Glutamatergic neuron (in vitro differentiated cells): ENCODE measurements at places on chromosomes 2 and 18.

DNA sequence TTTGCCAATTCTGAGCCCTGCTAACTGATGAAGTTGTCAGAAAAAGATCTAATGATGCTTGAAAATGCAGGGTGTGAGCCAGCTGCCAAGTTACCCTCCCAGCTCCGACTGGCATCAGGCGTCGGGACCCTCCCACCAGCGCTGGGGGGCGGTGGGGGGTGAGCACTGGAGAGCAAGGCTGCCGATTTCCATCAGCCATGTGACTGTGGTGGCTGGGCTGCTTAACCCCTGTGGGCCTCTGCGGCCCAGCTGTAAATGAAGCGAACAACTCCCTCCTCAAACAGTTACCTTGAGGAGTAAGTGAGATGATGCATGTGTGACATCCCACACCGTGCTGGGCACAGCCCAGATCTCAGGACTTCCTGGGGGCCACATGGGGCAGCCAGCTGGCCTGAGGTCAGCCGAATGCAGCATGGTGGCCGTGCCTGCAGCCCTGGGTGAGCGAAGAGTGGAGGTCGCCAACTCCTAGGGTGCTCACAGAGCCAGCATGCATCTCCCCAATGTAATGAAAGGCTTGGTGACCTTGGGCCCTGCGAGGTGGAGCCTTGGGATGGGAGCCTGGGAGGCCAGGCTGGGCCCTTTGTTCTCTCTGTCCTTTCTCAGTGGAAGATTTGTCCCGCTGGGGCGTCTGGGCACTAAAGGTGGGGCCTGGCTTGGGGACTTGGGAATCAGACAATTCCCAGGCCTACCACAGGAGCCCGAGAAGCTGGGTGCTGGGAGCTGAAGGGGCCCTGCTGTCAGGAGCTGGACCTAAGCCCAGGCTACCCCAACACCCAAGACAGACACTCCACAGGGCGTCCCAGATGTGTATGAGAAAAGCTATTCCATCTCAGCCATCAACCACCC, 25.1 kb downstream of the CIB4 start:
- no peaks in the 10 kb centered on the region for H3K36me3 ChIP-seq
- H3K4me1 ChIP-seq = peaks cover 50% of the 10 kb centered on the region
- H3K27me3 ChIP-seq = peaks cover 2% of the 10 kb centered on the region
- H3K27ac ChIP-seq = peak overlapping the region; percentile 5
- no peak overlapping the region for H3K4me3 ChIP-seq
- DNase-seq = no peak

DNA sequence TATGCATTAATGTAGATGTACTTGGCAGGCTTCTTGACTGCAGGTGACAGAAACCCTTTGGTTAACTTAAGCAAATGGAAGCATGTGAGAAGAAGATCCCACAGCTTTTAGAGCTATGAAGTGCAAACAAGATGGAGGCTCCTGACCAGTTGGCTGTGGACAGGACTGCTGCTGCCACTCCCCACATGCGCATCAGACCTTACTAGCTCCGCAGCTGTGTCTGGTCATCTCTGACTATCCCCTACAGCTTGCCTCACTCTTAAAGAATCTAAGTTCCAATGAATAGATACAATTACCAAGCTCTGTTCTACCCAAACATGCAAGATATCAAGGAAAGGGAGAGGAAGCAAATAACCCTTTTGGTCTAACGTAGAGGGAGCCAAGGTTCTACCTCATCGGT, 587.6 kb downstream of the DSC3 start:
- no peaks in the 10 kb centered on the region for H3K36me3 ChIP-seq
- no peak overlapping the region for H3K4me3 ChIP-seq
- no peak overlapping the region for H3K27ac ChIP-seq
- H3K27me3 ChIP-seq = no peaks in the 10 kb centered on the region
- no peak for DNase-seq
- no peaks in the 10 kb centered on the region for H3K4me1 ChIP-seq

- H3K4me1 ChIP-seq = no peaks in the 10 kb centered on the region
- H3K36me3 ChIP-seq = no peaks in the 10 kb centered on the region
- H3K27ac ChIP-seq = no peak overlapping the region
- H3K27me3 ChIP-seq = no peaks in the 10 kb centered on the region
- no peak for DNase-seq
Observed at GRCh38 chr2:40150266-40150665, 301.6 kb downstream of the SLC8A1 start.

GRCh38 chr2:181798022-181798421, 93.5 kb upstream of the ITPRID2 start:
- no peak overlapping the region for H3K4me3 ChIP-seq
- H3K4me1 ChIP-seq = no peaks in the 10 kb centered on the region
- no peak overlapping the region for H3K27ac ChIP-seq
- H3K36me3 ChIP-seq = no peaks in the 10 kb centered on the region
- no peaks in the 10 kb centered on the region for H3K27me3 ChIP-seq
- DNase-seq = no peak

GRCh38 chr2:19787134-19787533, 114.6 kb downstream of the TTC32 start:
- no peaks in the 10 kb centered on the region for H3K36me3 ChIP-seq
- no peak for DNase-seq
- peaks cover 2% of the 10 kb centered on the region for H3K4me1 ChIP-seq
- H3K27me3 ChIP-seq = peaks cover 2% of the 10 kb centered on the region

DNA sequence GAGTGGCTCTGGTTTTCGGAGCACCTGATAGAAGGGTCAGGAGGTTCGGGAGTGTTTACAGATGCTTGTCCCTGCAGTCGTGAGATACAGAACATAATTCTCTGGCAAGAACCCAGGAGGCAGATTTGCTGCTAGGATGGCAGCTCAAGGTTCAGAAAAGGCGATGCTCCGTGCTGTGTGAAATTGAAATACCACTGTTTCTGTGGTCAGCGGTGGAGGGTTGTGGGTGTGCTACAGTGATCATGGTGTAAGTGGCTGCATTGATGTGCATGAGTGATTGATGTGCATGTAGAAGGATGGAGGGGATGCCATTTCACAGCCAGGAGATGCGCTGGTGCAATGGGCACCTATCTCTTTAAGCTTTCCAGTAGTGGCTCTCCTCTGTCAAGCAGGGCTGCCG, 322.1 kb downstream of the GALR1 start:
- no peak overlapping the region for H3K4me3 ChIP-seq
- no peaks in the 10 kb centered on the region for H3K27me3 ChIP-seq
- H3K36me3 ChIP-seq = peaks cover 18% of the 10 kb centered on the region
- no peak overlapping the region for H3K27ac ChIP-seq
- peaks cover 3% of the 10 kb centered on the region for H3K4me1 ChIP-seq

GRCh38 chr2:233389601-233390125, 35.4 kb downstream of the DGKD start:
- no peaks in the 10 kb centered on the region for H3K36me3 ChIP-seq
- no peak overlapping the region for H3K27ac ChIP-seq
- no peak overlapping the region for H3K4me3 ChIP-seq
- no peaks in the 10 kb centered on the region for H3K27me3 ChIP-seq
- peaks cover 13% of the 10 kb centered on the region for H3K4me1 ChIP-seq

DNA sequence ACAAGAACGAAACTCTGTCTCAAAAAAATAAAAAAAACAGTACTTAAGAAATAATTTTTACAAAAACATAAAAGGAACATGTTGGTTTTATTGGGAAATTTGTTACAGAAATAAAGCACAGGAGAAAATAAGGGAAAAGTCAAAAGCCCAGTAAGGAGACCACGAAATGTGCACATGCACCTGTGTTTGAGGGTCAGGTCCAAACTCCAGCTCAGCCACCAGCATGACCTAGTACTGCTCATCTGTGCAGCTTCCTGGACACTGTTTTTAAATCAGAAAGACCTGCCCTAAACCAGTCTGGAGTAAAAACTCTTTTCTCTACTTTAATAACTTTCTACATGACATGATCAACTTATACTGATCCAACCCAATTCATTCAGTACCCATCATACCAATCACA, 21.2 kb downstream of the RNF149 start:
- H3K36me3 ChIP-seq = no peaks in the 10 kb centered on the region
- DNase-seq = no peak
- H3K4me1 ChIP-seq = no peaks in the 10 kb centered on the region
- peaks cover 4% of the 10 kb centered on the region for H3K27me3 ChIP-seq

- H3K4me3 ChIP-seq = no peak overlapping the region
- no peaks in the 10 kb centered on the region for H3K4me1 ChIP-seq
- peak; percentile 47 for DNase-seq
- no peaks in the 10 kb centered on the region for H3K27me3 ChIP-seq
- peaks cover 6% of the 10 kb centered on the region for H3K36me3 ChIP-seq
- no peak overlapping the region for H3K27ac ChIP-seq
Observed at GRCh38 chr2:179898873-179899272, 37.5 kb upstream of the ZNF385B start.

DNA sequence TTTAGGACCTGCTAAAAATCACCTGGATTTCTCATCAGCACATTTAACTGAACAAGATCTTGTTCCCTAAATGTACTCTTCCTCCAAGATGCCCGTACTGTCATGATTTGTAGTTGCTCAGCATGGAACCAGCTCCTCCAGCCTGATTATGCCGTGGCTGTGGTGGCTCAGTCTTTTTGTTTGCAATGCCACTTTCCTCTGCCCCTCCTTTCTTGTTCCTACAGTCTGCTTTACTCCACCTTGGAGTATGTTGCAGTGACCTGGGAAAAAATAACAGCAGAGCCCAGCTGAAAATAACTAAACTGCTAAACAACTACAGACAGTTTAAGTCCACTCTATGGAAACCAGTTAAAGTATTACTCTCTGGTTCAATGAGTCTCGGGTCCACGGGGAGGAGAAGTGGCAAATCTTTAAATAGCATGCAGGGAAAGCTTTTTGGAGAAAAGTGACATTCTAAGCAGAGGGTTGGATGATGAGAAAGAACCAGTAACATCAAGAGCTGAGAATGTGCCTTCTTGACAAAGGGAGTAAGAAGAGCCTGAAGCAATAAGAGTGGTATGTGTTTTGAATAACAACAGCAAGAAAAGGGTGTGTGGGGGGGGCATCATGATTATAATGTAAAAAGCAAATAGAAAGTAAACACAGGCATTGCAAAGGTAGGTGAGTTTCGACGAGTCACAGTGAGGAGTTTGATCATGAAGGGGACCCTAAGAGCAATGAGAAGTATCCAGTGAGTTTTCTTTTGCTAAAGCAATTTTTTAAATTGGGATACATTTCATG, 225.7 kb downstream of the TMX3 start:
- H3K4me3 ChIP-seq = no peak overlapping the region
- no peaks in the 10 kb centered on the region for H3K36me3 ChIP-seq
- H3K4me1 ChIP-seq = peaks cover 10% of the 10 kb centered on the region
- H3K27ac ChIP-seq = peak overlapping the region; percentile 2
- H3K27me3 ChIP-seq = no peaks in the 10 kb centered on the region
- no peak for DNase-seq

- H3K4me1 ChIP-seq = peaks cover 6% of the 10 kb centered on the region
- H3K27me3 ChIP-seq = peaks cover 6% of the 10 kb centered on the region
- peak overlapping the region; percentile 90 for H3K27ac ChIP-seq
- no peaks in the 10 kb centered on the region for H3K36me3 ChIP-seq
- peak overlapping the region; percentile 99 for H3K4me3 ChIP-seq
Observed at GRCh38 chr18:36828157-36828629, 609 bp downstream of the TPGS2 start.

- H3K27ac ChIP-seq = no peak overlapping the region
- H3K4me3 ChIP-seq = no peak overlapping the region
- H3K36me3 ChIP-seq = no peaks in the 10 kb centered on the region
- no peaks in the 10 kb centered on the region for H3K27me3 ChIP-seq
- no peak for DNase-seq
- H3K4me1 ChIP-seq = peaks cover 27% of the 10 kb centered on the region
Observed at GRCh38 chr18:36449451-36449850, 151.9 kb downstream of the FHOD3 start.

GRCh38 chr2:127072970-127073369, 34.0 kb downstream of the BIN1 start:
- no peak overlapping the region for H3K4me3 ChIP-seq
- peaks cover 27% of the 10 kb centered on the region for H3K4me1 ChIP-seq
- no peak overlapping the region for H3K27ac ChIP-seq
- no peaks in the 10 kb centered on the region for H3K36me3 ChIP-seq
- peaks cover 11% of the 10 kb centered on the region for H3K27me3 ChIP-seq

DNA sequence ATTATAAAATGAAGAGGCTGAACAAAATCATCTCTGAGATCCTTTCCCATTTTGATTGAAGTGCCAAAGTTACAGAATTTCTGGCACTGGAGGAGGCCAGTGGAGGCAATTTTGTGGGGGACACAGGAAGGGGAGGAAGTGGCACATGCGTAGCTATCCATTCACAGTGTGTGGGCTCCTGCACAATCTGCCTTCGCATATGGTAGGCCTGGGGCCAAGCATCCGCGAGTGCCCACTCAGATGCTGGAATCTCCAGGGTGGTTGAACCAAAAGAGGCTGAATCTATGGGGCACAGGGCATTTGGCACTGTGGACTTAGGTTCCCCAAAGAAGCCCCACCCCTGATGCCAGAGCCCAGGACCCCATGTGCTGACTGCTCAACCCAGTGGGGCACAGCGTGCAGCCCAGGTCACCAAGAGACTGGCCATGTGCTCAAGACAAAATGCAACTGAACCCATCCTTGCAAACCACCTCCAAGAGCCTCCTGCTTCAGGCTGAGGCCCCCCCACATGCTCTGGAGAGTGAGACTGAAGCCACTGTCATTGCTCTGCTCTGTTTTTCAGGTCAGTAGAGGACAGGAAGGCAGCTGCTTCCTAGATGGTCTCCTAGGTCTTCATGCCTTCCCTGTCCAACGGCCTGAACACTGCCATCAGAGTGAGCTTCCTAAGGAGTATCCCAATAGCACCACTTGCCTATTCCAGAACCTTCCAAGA, 28.5 kb downstream of the ST8SIA5 start:
- no peak overlapping the region for H3K27ac ChIP-seq
- peaks cover 20% of the 10 kb centered on the region for H3K36me3 ChIP-seq
- DNase-seq = no peak
- H3K4me3 ChIP-seq = no peak overlapping the region
- H3K27me3 ChIP-seq = peaks cover 3% of the 10 kb centered on the region
- no peaks in the 10 kb centered on the region for H3K4me1 ChIP-seq

- H3K4me3 ChIP-seq = no peak overlapping the region
- peaks cover 8% of the 10 kb centered on the region for H3K27me3 ChIP-seq
- H3K36me3 ChIP-seq = peaks cover 16% of the 10 kb centered on the region
- H3K4me1 ChIP-seq = no peaks in the 10 kb centered on the region
Observed at GRCh38 chr2:239472235-239472775, 71.5 kb upstream of the HDAC4 start.

DNA sequence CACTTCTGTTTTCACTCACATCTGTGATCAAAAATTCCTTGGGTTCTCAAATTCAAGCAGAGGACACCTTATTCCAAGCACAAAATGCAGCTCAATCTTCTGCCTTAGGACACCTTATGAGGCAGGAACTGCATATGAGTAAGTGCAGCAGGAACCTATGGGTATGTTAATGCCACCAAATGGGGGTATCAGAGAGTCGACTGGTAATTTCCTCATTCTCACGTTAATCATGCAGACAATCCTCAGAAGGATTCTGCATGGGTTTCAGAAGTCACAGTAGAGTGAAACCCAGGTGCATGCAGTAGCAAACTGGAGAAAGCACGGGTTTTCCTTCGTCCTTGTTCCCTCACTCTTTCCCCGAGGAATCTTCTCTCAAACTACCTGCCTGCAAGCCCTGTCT, 452.8 kb downstream of the CBLN2 start:
- H3K36me3 ChIP-seq = no peaks in the 10 kb centered on the region
- no peak overlapping the region for H3K4me3 ChIP-seq
- H3K27ac ChIP-seq = no peak overlapping the region
- H3K27me3 ChIP-seq = no peaks in the 10 kb centered on the region
